ENCODE measurements at places on chromosomes 12 and 14. TPM values are rescaled to one million over a fixed set of nuclear protein-coding genes. Genes with fewer than 3 reads are reported as not detected.

The LPAR5 gene
- not detected for total RNA-seq

The RFX4 gene
- total RNA-seq, result not detected

The KLHL33 gene
- total RNA-seq, result 0.09 TPM

The DNAH10 gene
- total RNA-seq, result 0.35 TPM

The KIF26A gene
- total RNA-seq, result not detected

All from pericardium fibroblast (primary cell).